ENCODE measurements at places on chromosomes 13 and 19.

- DNase-seq: peak; percentile 74
Measured at GRCh38 chr13:99351772-99352171, 44.6 kb upstream of the GPR183 start.

DNA sequence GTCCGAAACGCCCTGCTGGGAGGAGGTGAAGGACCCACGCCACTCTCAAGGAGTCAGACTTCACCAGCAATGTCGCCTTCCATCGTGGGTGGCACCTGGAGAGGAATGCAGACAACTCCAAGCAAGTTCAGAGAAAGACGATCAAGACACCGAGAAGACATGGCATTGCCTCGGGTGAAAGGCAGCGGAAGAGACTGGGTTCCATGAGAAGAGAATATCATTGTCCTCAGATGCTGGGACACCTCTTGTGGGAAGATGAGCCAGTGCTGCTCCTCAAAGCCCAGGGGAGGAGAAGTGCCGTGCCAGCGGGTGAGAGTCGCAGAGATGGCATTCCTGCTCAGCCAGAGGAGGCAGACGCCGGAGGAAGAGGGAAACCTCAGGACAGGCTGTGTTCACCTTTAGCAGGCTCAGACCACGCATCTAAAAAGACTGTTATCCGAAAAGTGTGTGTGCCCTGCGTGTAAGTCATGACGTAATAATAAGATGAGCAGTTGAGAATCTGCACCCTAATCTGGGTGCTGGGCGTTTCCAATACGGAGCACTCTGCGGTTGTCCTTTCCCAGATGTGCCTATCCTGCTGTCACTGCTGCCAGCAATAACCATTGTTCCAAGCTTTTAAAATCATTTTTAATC, 144.6 kb upstream of the SPACA7 start:
- DNase-seq: no peak

DNA sequence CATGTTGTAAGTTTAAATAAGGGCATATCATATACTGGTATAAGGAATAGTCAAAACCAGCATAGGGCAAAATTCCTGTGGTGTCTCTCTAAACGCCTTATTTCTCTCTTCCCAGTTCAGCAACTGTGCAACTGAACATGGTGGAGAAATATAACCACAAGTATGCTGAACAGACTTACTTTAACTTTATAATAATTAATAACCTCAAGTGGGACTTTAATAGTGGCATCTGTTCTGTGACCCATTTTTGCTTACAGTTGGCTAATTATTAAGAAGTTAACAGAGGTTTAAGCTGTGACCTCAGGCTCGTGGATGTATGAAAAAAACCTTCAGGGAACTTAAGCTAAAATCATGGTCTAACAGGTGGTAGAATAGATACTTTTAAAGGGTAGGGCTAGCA, 54.3 kb downstream of the MICU2 start:
- no peak for DNase-seq

GRCh38 chr19:45306040-45306439, 16.6 kb downstream of the CKM start:
- DNase-seq: no peak

- DNase-seq: no peak
Measured at GRCh38 chr19:4482721-4483364, 10.7 kb downstream of the HDGFL2 start.

- no peak for DNase-seq
Measured at GRCh38 chr19:22335716-22336115, 49.5 kb downstream of the ZNF729 start.
